ENCODE measurements at places on chromosomes 3 and 15.

GRCh38 chr15:93500155-93500554 is 411.1 kb upstream of the RGMA start:
- DNase-seq: no peak

DNA sequence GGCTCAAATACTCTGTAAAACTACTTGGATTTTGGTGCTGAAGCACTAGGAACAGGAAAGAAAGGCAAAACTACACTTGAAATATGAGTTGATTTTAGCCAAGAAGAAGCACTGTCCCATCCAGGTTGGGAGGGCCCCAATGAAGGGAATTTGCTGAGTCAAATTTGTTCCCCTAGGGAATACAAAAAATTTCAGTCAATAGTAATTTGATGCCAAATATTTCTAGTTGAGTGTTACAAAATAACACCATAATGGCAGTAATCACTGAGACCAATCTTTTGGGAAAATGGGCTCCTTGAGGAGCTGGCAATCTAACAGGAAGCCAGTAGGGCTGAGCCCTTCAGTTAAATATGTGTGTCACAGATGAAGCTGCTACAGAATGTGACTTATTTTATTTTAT is 896.9 kb downstream of the DIPK2A start:
- no peak for DNase-seq

DNA sequence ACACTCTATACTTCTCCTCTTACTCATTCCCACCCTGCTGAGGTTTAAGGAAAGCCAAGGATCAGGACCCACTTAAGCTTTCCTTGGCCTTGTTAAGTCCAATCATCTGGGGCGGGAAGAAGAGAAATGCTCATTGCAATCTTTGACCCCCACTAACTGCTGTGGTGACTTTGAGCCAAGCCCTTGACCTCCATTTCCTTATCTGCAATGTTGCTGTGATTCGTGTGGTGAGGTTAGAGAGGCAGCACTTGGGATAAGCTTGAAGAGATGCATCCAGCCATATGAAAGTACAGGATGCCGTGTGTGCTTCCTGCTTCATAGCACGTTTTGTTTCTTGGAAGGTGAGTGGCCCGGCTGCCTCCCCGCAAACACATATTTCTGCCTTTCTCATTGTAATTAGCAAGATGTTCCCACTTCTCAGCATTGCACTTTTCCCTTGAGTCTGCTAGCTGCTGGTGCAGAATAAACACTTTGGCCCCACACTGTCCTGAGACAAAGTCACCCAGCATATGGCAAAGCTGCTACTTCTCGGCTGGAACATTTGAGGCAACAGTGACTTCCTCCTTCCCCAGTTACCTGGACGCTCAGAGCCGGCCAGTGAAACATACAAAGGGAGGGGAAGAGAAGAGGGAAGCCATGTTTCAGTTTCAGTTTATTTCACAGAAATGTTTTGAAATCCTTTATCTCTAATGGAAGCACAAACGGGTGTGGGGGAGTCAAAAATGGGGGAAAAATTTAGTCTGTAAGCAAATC is 10.5 kb upstream of the NUDT16 start:
- no peak for DNase-seq

DNA sequence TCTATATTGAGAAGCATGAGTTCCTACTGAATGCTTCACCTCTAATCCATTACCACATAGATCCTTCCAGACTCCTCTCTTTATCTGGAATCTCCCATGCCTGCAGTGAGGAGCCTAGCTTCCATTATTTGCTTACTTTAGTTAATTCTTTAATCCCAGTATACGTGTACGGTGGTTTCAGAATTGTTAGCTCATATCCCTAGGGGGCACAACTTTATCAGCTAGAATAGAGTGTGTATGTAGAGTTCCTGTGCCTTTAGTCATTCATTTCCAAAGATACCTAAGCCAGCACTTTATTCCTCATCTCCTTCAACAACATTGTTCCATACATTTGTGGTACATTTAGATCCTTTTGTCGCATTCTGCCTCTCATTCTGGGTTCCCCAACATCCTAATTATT is 226.0 kb downstream of the TJP1 start:
- no peak for DNase-seq

- no peak for DNase-seq
Measured at GRCh38 chr3:27677565-27677964, 44.6 kb downstream of the EOMES start.

DNA sequence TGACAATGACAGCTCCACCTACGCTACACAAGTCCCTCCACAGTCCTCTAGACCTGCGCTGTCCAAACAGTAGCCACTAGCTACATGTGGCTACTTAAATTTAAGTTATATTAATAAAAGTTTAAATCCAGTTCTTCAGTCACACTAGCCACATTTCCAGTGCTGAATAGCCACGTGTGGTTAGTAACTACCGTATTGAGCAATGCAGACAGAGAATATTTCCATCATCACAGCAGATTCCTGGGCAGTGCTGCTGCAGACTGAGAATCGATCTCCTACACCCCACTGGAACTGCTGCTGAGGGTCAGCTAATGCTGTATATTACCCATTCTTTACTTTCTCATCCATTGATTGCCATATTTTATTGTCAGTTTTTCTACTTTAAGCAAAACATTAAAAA is 40.9 kb downstream of the HDC start:
- DNase-seq: no peak

DNA sequence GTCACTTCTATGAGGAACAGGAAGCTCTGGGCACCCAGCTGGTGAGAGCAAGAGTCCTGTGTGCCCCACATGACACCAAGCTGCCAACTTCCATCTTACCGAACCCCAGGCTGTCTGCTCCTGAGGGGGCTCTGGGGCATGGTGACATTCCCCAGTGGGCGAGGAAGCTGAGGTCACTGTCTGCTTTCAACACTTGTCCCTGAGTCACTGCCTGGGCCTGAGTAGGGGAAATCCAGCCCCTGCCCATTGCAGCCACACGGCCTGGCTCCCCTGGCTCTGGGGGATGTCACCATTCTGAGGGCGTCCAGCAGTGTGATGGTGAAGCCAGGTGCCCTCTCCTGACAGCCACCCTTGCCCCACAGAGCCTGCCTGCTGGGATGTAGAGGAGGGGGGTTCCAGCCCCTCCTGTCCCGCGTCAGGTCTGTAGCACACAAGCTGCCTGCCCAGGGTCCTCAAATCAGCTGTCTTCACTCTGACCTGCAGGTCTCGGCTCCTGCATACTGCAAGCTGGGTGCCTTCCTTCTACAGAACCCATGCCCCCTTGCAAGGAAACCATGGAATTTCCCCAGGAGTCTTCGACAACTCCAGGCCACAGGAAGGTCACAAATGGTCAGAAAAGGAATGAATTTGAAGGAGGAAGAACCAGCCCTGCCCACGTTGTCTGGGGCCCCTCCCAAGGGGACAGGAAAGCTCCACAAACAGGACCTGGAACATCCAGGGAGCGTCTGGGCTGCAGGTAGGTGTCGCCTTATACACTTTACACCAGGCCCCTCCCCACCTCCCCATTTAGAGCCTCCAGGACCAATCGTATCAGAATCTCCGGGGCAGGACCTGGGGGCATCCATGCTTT is 69.9 kb upstream of the GATM start:
- no peak for DNase-seq

- no peak for DNase-seq
Measured at GRCh38 chr15:80007532-80007931, 36.5 kb upstream of the BCL2A1 start.

- DNase-seq: no peak
Measured at GRCh38 chr3:151561878-151562277, 101.0 kb upstream of the IGSF10 start.

- no peak for DNase-seq
Measured at GRCh38 chr3:194612221-194612620, 21.0 kb downstream of the TMEM44 start.

DNA sequence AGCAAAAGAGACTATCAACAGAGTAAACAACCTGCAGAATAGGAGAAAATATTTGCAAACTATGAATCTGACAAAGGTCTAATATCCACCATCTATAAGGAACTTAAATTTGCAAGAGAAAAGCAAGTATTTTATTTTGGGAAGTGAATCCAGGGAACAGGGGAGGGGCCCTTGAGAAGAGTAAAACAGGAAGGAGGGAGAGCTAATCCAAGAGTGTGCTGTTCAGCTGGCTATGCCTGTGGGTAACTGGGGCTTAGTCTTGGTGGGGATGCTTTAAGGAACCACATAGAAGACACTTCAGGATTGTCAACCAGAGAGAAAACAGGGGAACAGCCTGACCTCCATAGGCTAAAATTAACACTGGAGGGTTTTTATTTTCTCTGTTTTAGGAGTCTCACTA is 3.9 kb upstream of the HHLA2 start:
- no peak for DNase-seq

DNA sequence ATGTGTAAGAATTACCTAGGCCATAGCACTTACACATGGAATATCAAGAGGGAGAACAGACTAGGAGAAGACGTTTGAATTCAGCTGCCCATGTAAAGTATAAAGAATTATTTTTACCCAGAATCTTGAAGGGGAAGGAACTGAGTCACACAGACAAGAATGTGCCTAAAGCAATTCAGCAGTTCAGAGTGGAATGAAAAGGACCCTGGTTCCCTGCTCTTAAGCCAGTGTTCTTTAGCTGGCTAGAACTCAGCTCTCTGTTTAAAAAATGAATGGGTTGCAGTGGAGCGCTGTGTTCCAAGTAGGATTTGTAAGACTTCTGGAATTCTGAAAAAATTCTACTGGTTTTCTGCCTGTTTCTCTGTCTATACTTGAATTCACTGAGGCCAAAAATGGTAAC is 440.2 kb downstream of the LPP start:
- no peak for DNase-seq

GRCh38 chr3:49607105-49607591 is 52.9 kb downstream of the BSN start:
- no peak for DNase-seq

DNA sequence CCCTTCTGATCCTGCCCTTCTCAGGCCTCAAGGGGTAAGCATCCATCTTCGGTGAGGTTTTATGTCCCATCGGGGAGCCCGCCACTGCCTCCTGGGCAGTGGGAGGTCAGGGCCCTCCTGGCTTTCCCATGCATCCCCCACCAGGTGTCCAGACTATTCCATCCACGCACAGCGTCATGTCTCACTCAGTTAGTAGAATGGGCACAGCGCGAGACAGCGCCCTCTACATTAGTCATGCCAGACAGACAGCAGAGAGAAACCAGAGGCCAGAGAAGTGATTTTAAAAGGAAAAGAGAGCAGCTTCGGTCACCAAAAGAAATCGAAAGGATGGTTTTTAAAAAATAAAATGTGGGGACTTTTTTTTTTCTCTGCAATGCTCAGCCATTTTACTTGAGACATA is 49.8 kb downstream of the ZDHHC3 start:
- no peak for DNase-seq

DNA sequence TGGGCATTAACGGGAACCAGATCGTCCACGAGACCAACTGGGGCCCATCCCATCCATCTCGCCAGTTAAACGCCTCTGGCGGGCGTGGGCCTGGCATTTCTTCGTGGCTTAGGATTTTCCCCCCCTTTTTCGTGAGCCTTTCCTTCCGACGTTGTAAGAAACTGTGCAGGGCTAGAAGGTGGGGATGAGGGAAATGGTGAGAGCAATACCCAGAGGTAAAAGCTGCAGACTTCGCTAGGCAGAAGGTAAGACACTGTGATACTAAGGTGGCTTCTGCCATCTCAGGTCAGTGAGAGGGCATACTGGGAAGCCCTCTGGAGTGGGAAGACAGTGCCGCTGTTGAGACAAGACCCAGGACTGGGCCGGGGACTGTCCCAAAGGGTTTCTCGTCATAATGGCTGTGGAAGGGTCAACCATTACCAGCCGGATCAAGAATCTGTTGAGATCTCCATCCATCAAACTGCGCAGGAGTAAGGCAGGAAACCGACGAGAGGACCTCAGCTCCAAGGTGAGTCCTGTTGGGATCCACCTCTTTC is 666 bp downstream of the MAPKBP1 start:
- DNase-seq: no peak

GRCh38 chr3:101994386-101994785 is 145.1 kb downstream of the NFKBIZ start:
- no peak for DNase-seq

DNA sequence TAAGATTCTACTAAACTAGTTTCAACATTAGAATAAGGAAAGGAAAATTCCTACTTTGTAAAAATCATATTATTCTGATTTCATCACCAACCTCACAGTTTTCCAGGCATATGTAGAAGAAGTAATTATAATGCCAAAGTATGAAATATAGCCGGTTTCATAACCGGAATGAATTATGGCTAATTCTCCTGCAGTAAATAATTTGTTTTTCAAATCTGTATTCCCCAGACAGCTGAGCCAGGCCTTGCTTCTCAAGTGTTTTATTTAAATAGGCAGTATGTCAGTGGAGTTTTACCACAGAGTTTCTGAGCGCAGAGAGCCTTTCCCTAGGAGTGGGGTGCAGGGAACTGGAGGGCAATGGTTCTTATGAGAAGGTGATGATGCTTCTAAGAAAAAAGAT is 8.7 kb upstream of the CPA3 start:
- DNase-seq: no peak

DNA sequence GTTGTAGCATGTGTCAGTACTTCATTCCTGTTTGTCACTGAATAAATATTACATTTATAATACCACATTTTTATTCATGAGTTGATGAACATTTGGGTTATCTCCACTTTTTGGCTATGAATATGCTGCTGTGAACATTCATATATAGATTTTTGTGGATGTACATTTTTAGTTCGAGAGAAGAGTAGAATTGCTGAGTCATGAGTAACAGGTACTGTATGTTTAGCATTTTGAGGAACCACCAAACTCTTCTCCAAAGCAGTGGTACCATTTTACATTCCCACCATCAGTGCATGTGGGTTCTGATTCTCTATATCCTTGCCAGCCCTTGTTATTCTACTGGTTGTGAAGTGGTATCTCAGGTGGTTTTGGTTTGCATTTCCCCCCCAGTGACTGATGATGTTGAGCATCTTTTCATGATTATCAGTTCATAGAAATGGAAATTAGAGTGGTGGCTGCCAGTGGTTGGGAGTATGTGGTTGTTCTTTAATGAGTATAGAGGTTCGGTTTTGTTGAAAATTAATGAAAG is 59.6 kb downstream of the CCDC66 start:
- no peak for DNase-seq

DNA sequence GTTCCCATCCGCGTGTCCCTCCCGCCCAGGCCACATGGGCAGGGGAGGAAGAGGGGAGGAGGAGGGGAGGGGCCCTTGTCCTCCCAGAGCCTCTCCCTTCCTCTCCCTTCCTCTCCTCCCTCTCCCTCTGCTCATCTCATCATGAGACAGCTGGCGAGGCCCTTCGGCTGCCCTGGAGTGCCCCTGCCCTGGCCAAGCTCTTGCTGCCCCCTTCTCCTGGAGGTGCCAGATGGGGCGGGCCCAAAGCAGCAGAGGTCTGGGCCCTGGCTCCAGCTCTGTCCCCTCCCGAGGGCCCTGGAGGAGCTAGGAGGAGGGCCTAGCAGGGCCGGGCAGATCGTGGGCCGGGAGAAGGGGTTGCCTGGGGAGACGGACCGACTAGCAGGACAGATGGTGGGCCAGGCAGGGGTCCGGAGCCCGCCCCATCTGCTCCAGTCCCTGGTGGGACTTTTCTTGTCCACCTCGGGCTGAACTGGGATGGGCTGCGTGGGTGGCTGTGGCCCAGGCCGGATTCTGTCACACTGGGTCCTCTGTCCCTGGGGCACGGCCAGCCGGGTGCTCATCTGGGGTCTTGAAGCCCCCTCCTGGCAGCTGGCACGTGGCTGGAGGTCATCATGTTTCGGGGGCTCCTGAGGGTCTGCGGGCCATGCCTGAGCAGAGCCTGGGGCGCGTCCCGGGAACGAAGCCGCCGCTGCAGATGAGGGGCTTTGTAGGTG is 183.4 kb downstream of the GOLGA6L6 start:
- no peak for DNase-seq
